ENCODE measurements at places on chromosomes 3 and 15.

DNA sequence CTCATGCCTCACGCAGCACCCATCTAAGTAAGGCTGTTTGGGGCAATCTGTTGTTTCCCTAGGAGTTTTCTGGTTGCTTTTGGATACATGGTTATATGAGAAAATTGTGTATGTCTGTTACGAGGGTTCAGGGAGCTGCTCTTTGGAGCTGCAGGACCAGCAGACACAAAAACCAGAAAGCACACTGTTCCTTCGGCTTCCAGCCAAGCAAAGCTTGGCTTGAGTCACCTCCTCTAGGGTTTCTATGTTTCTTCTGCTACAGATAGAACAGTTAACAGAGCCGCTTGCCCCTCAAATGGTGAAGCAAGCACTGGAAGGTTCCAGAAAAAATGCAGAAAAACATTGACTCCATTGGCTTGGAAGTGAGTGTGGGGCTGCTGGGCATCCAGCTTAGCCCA is 49.2 kb upstream of the CTDSPL start:
- DNase-seq, result no peak

DNA sequence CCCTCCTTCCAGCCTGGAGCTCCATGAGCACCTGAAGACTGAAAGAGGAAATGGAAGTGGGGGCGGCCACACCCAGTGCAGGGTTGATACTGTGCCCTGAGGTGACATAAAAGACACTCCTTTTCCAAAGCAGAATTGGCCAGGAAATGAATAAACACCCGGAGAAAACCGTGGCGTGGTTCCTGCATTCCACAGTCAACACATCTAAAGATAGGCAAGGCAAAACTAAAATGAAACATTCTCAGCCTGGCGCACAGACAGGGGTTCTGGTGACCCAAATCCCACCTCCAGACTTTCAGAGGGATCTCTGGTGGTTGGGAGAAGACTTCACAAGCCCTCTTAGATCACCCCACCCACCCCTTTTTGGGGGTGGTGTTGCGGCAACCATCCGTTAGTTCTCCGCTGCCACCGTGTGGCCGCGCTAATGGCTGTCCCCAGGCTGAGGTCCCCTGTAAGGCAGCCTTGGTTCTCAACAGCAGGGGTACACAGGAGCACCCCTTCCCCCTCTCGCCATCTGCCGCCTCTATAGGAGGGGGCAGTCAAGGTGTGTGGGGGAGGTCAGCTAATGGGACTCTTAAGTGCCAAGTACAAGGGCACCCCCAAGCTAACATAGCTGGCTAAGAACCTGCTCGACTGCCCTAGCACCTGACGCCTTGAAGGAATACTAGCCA is 2.5 kb upstream of the MST1R start:
- no peak for DNase-seq

DNA sequence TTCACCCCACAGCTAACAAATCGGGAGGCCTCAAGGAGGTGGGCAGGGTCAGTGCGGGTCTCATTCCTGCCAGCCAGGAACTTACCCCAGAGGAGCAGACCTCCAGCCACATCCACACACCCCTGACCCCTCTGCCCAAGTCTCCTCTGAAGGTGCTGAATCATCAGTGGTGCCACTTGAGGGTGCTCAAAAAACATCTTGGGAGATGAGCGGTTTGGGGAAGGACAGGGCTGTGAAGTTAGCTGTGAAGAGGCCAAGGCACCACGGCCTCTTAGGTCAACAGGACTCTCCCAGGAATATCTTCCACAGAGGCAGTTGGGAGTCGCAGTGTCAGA is 1.2 kb downstream of the DAPK2 start:
- DNase-seq, result no peak

GRCh38 chr15:64893481-64894394 is 18.0 kb upstream of the ANKDD1A start:
- DNase-seq, result peak; percentile 94

GRCh38 chr15:29115093-29115991 is 154.3 kb downstream of the NSMCE3 start:
- no peak for DNase-seq

DNA sequence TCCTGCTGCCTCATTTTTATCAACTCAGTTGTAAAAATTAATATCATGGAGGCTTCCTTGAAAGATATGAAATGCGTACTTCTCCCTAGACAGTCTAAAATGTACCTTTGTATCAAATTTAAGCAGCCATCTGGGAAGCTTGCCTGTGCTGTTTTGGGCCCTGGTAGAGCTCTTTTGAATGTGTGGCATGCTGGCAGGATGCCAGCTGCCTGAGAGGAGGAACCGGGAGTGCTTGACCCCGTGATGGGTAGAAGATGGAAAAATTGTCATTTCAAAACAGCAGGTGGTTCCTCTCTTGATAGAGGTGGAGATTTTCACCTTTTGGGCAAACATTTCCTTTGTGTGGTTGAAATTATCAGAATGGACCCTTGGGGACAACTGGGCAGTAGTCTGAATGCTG is 245.3 kb downstream of the RPLP1 start:
- DNase-seq, result no peak

GRCh38 chr3:56939834-56940233 is 120.6 kb upstream of the SPATA12 start:
- no peak for DNase-seq

DNA sequence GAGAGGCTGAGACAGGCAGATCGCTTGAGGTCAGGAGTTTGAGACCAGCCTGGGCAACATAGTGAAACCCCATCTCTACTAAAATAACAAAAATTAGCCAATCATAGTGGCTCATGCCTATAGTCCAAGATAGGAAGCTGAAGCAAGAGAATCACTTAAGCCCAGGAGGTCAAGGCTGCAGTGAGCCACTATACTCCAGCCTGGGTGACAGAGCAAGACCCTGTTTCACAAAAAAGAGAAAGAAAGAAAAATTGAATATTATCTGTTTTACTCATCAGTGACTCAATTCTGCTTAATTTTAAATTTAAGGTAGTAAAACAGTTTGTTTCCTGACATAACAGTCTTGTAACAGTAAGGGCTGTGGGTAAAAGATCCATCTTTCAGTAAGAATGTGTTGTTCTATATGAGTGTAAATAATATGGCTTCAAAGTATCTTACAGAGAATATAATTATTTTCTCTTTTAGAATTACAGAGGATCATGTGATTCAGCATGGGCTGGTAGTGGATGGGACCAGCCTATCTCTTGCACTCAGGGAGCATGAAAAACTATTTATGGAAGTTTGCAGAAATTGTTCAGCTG is 85.8 kb downstream of the ATP11B start:
- no peak for DNase-seq

- DNase-seq, result no peak
These were observed 22.9 kb upstream of the SMAD6 start for GRCh38 chr15:66679061-66679656.

- DNase-seq, result no peak
These were observed 4.1 kb upstream of the HDAC11 start for GRCh38 chr3:13475871-13476590.

GRCh38 chr3:175651716-175652115 is 792.6 kb downstream of the NAALADL2 start:
- no peak for DNase-seq

DNA sequence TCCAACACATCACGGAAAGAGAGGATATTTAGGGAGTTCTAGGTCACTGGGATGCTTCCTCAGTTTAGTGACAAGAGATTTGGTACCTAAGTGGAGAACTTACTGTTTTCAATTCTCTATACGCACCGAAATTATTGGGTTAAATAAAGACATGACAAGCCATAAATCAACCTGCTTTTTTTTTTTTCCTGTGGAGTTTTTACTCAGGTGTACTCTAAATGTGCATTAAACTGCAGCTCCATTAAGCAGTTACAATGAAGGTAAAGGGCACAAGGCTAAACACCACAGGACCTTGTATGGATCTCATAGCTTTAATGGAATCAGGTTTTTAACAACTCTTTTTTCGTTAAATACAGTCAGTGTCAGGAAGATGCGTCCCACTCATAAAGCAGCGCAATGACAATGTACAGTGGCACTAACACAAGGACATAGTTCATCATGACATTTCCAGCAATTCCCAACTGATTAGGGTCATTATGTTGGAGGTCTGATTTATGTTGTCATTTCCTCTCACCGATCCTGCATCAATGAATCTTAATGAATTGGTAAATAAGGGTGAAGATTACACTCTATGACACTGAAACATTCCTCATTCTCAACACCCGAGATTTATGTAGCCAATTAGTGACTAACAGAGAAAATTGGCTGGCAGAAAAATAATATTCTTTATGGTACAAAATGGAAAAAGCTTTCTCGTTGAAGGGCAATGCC is 355.2 kb downstream of the FOXP1 start:
- DNase-seq, result no peak

- DNase-seq, result no peak
These were observed 48.5 kb downstream of the EFHB start for GRCh38 chr3:19885468-19885867.

DNA sequence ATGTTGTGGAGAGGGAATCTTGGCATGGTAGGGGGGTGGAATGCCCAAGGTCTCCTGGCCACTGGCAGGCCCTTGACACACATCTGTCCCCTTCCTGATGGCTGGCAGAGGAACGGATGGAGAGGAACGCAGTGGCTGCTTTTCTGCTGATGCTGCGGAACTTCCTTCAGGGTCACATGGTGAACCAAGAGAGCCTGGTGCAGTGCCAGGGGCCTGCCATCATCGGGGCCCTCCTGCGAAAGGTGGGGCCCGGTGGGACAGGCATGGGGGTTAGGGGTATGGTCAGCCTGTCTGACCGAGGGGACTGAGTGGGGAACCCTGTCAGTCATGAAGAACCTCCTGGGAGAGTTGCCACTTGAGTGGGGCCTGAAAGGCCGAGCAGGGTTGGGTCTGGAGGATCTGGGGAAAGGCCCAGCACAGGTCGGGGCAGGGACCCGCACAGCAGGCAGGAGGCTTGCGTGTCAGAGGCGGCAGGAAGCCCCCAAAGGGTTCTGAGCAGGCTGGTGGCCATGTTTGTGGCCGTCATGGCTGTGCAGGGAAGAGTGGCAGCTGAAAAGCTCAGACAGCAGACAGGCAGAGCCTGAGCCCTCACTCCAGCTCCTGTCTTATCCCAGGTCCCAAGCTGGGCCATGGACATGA is 18.1 kb downstream of the NBEAL2 start:
- DNase-seq, result no peak

GRCh38 chr15:37219211-37219701 is 118.9 kb upstream of the MEIS2 start:
- DNase-seq, result no peak

DNA sequence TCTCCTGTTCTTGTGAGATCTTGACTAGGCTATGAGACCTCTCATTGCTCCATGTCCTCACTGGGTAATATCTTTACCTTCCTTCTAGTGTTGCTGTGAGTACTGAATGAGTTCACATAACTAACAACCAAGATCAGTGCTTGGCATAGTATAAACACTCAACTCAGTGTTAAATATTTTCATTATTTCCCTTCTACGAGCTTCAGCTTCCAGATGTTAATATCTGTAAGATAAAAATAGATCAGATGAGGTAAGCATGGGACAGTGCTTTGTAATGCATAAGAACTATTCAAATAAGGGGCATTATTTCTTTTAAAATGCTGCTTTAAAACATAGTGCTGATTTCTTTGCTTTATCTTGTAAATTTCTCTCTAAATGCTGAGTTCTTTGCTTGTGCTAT is 130.8 kb downstream of the DIPK2A start:
- no peak for DNase-seq

DNA sequence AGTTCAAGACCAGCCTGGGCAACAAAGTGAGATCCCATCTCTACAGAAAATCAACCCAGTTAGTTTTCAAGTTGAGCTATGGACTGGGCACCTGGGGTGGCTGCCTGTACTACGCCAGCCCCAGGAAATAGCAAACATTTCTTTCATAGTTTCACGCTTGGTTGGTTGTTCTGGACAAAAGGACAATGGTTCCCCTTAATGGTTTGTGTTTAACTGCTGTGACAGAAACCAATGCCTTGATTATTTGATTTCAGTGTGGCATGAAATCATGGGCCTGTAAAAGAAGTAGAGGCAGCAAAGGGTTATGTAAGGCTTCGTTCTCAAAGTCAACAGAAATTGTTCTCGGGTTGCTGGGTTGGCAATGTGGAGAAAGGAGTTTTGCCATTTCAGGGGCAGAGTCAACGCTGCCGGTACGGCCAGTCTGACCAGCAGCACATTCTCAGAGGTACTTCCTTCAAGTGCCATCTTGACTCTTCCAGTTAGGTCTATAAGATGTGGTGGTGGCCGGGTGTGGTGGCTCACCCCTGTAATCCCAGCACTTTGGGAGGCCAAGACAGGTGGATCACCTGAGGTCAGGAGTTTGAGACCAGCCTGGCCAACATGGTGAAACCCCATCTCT is 12.7 kb downstream of the LCMT2 start:
- DNase-seq, result no peak

- no peak for DNase-seq
These were observed 14.7 kb downstream of the PPARG start for GRCh38 chr3:12303534-12303933.

DNA sequence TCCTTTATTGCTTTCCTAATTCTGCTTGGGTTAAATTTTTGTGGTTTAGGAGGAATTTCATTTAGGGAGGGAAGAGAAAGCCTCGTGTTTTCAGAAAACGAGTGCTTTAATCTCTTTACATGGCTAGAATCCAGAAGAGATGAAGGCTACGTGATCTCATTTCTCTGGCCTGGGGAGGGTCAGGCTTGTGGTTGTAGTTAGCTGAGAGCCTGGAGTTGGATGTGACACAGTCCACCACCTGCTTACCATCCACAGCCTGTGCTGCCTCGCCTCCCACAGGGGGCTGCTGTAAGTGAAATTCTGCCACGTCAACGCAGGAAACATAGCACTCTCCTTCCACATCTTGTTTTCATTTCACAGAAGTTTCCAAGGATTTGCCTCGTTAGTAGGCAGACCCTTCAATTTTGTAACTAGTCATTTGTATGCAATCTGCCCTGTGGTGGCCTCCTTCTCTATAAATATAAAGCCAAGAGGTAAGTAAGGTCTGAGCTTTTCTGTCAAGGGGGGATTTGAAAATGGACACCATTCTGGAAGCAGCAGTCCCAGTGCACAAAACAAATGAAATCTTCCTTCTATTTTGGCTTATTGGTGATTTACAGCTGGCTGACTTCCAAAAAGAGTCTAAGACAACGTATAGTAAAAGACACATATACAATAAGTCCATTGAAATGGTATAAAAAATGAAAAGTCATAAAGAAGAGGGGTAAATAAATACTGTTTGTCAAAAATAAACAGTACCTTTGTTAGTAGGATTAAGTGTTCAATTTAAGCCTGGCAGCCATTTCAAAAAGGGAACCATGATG is 3.4 kb downstream of the GXYLT2 start:
- DNase-seq, result no peak

GRCh38 chr3:114582929-114583328 is 289.1 kb downstream of the TIGIT start:
- no peak for DNase-seq

DNA sequence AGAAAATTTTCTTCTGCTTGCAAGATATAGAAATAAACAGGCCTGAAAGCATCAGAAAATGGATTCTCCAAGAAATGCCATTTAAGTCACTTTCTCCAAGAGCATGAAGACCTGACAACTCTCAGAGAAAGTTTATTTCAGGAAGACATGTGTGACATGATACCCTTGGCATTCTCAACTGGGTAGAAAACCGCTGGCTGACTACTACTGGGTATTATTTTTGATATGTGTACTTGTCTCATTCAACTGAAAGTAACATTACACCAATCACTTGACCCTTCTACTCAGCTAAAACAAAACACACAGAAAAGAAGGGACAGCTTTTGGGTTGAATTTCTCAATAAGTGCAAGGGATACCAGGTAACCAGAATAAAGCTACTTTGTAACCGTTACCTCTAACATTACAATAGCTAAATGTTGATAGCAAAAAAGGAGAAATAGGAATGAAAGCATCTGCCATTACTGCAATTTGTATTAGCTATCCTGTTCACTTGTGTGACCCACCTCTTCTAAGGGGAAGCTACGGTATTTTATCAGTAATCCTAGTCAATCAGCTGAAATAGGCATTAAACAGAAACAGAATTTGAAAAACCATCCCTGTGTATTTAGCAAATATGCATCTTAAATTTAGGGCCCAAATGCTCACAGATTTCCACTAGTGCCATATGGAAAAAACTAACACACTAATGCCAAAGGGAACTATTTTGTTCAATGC is 7.3 kb downstream of the TRA2B start:
- DNase-seq, result no peak

All from right renal cortex interstitium (tissue), 3 donors.